BJ (cell line): ENCODE measurements at places on chromosomes 1 and 21. TPM values are rescaled to one million over a fixed set of nuclear protein-coding genes. Genes with fewer than 3 reads are reported as not detected.

GRIK3 gene
- polyA plus RNA-seq = not detected in 2 replicates

GALE gene
- 23.8 and 36.1 TPM in 2 replicates for polyA plus RNA-seq

HUNK gene
- polyA plus RNA-seq = 0.28 and 0.70 TPM in 2 replicates

MYOCOS gene
- not detected in 2 replicates for polyA plus RNA-seq

PRDM16 gene
- 0.01 and 0.02 TPM in 2 replicates for polyA plus RNA-seq

HPCAL4 gene
- polyA plus RNA-seq = not detected in 2 replicates

ATP6V1G3 gene
- polyA plus RNA-seq = not detected in 2 replicates

MPL gene
- not detected in 2 replicates for polyA plus RNA-seq

UBR4 gene
- 56.7 and 80.0 TPM in 2 replicates for polyA plus RNA-seq

DNTTIP2 gene
- 10.4 and 16.7 TPM in 2 replicates for polyA plus RNA-seq

TMEM183A gene
- 103 and 111 TPM in 2 replicates for polyA plus RNA-seq

LAMB3 gene
- 2.4 and 4.4 TPM in 2 replicates for polyA plus RNA-seq

HES5 gene
- polyA plus RNA-seq = not detected in 2 replicates

RASSF5 gene
- 1.2 and 2.1 TPM in 2 replicates for polyA plus RNA-seq

OR2T29 gene
- not detected in 2 replicates for polyA plus RNA-seq

FNDC10 gene
- 2.7 and 4.4 TPM in 2 replicates for polyA plus RNA-seq

PTPN7 gene
- not detected in 2 replicates for polyA plus RNA-seq

ENAH gene
- 40.9 and 68.7 TPM in 2 replicates for polyA plus RNA-seq

KIAA0319L gene
- 33.4 and 36.3 TPM in 2 replicates for polyA plus RNA-seq

RGSL1 gene
- not detected in 2 replicates for polyA plus RNA-seq

RIIAD1 gene
- not detected in 2 replicates for polyA plus RNA-seq

GCSAML gene
- not detected in 2 replicates for polyA plus RNA-seq

OR2L3 gene
- not detected in 2 replicates for polyA plus RNA-seq

S100B gene
- polyA plus RNA-seq = not detected in 2 replicates

S100A5 gene
- polyA plus RNA-seq = 0.28 and 0.40 TPM in 2 replicates
